Right renal cortex interstitium (tissue), 3 donors: ENCODE measurements at places on chromosomes 2 and 18. TPM values are rescaled to one million over a fixed set of nuclear protein-coding genes. Genes with fewer than 3 reads are reported as not detected.

PLGLB2 gene
- 3.6 TPM for polyA plus RNA-seq

AFF3 gene
- polyA plus RNA-seq = 18.5 TPM

GBX2 gene
- 0.41 TPM for polyA plus RNA-seq

NCKAP1 gene
- 155 TPM for polyA plus RNA-seq

RAPGEF4 gene
- polyA plus RNA-seq = 11.0 TPM

CCDC85A gene
- 1.8 TPM for polyA plus RNA-seq

RBM43 gene
- polyA plus RNA-seq = 19.2 TPM

SALL3 gene
- polyA plus RNA-seq = 8.6 TPM

CAPN14 gene
- polyA plus RNA-seq = 0.06 TPM

INPP4A gene
- 18.1 TPM for polyA plus RNA-seq

METAP1D gene
- polyA plus RNA-seq = 11.9 TPM

CACNB4 gene
- polyA plus RNA-seq = 12.5 TPM

ACKR3 gene
- polyA plus RNA-seq = 75.3 TPM

C2orf81 gene
- 6.6 TPM for polyA plus RNA-seq

ST3GAL5 gene
- 9.0 TPM for polyA plus RNA-seq

POTEJ gene
- not detected for polyA plus RNA-seq

RIT2 gene
- polyA plus RNA-seq = not detected

SELENOI gene
- polyA plus RNA-seq = 22.4 TPM

CKAP2L gene
- polyA plus RNA-seq = 15.8 TPM

RGPD3 gene
- 0.35 TPM for polyA plus RNA-seq

TTN gene
- polyA plus RNA-seq = 1.0 TPM

PXDN gene
- polyA plus RNA-seq = 161 TPM

HOXD12 gene
- 0.28 TPM for polyA plus RNA-seq

C1GALT1C1L gene
- polyA plus RNA-seq = 2.8 TPM

SMYD5 gene
- 37.4 TPM for polyA plus RNA-seq

MRO gene
- polyA plus RNA-seq = 3.0 TPM

NEU4 gene
- polyA plus RNA-seq = 1.3 TPM

IL36RN gene
- not detected for polyA plus RNA-seq
